Pancreas (tissue), 10 donors: ENCODE measurements at places on chromosomes 1 and 21. TPM values are rescaled to one million over a fixed set of nuclear protein-coding genes. Genes with fewer than 3 reads are reported as not detected.

GRCh38 chr1:93768380-93768863 lies 86.8 kb upstream of the BCAR3 start:
- H3K27ac ChIP-seq: no peak overlapping the region
- H3K27me3 ChIP-seq: no peaks in the 10 kb centered on the region
- peaks cover 5% of the 10 kb centered on the region for H3K4me1 ChIP-seq
- no peaks in the 10 kb centered on the region for H3K36me3 ChIP-seq
- H3K4me3 ChIP-seq: no peak overlapping the region

DNA sequence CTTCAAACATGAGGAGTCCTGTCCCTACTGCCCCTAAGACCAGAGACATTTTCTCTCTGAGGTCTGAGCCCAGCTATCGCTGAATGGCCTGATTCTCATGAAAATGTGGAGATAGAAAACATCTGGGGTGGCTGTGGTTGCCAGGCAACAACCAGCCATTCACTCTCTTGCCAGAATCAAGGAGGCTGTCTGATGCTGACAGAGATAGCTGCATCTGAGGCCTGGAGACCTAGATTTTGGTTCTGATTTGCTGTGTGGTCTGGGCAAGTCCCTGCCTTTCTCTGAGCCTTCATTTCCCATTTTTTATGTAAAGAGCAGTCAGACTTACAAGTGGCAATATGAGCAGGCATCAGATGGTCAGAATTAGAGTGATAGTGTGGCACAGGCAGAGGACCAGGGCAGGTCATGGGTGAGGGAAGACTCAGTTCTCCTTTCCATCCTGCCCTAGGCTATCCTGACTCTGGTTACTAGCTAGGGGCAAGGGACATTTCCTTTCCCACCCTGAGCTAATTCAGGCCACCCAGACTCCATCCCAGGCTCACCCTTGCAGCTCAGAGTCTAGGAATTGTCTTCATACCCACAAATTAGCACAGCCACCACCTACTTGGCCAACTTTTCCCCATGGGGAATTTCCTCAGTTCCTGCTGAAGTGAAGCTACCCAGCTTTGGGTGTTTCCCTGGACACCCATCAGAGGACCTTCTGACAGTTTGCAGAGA lies 20.0 kb upstream of the RNF19B start:
- no peak overlapping the region for H3K27ac ChIP-seq
- DNase-seq: no peak
- no peaks in the 10 kb centered on the region for H3K36me3 ChIP-seq
- H3K4me3 ChIP-seq: no peak overlapping the region
- no peaks in the 10 kb centered on the region for H3K27me3 ChIP-seq

DNA sequence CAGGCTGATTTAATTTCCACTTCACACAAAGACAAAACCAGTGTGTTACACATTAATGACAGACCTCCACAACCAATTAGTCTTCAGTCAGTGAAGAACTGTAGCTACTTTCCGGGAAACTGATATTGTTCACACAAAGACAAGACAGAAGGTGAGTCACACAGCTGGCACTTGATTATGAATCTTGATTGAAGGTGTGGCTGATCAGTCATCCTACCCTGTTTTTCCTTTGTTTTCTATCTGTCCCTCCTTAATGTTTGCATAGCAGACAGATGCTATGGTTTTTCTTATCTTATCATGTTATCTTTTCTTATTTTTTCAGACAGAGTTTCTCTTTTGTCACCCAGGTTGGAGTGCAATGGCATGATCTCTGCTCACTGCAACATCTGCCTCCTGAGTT lies 185.1 kb upstream of the GREM2 start:
- no peaks in the 10 kb centered on the region for H3K4me1 ChIP-seq

ETV3L gene
- polyA plus RNA-seq: not detected

DNA sequence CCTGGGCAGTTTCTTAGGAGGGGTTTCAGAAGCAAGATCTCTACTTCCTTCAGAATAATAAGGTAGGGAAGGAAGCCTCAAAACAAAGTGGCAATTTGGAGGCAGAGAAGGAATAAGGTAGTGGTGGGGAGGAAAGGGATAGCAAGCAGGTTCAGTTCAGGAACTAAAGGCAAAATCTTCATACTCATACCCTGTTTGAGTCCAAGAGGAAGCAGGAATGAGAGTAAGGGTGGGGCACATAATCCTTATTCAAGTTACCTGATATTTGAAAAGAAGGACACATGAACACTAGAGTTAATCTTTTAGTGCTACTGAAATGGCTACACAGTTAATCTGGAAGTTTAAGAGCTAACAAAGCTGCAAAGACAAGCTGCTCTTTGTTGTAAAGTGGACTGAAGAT lies 8.4 kb upstream of the RBM8A start:
- no peaks in the 10 kb centered on the region for H3K4me1 ChIP-seq
- no peak for DNase-seq
- H3K27me3 ChIP-seq: no peaks in the 10 kb centered on the region
- H3K4me3 ChIP-seq: no peak overlapping the region

DNA sequence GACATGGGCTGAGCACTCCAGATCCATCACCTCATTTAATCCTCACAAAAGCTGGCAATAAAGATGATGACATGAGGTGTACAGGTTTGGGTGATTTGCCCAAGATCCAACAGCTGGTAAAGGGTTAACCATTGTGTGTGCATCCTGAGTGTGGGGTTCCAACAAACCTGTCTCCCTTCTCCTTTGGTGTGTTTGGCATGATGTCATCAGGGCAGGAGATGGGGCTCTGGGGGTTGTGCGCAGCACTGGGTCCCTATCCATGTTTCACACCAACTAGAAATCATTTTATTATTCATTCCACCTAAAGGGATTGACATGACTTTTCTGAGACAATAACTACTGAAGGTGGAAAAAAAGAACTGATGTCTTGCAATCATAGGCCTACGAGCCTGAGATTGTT lies 452.5 kb downstream of the SIPA1L2 start:
- H3K27me3 ChIP-seq: no peaks in the 10 kb centered on the region
- H3K4me1 ChIP-seq: no peaks in the 10 kb centered on the region
- H3K27ac ChIP-seq: no peak overlapping the region
- no peaks in the 10 kb centered on the region for H3K36me3 ChIP-seq
- DNase-seq: no peak
- no peak overlapping the region for H3K4me3 ChIP-seq

- H3K4me3 ChIP-seq: no peak overlapping the region
- DNase-seq: no peak
- H3K27me3 ChIP-seq: no peaks in the 10 kb centered on the region
- no peaks in the 10 kb centered on the region for H3K4me1 ChIP-seq
- H3K36me3 ChIP-seq: no peaks in the 10 kb centered on the region
Measured at GRCh38 chr1:12204140-12204539, 25.7 kb upstream of the VPS13D start.

KRTAP21-2 gene
- not detected for polyA plus RNA-seq

GRCh38 chr1:111139324-111139955 lies 453 bp downstream of the DRAM2 start:
- no peaks in the 10 kb centered on the region for H3K27me3 ChIP-seq
- DNase-seq: no peak
- H3K4me3 ChIP-seq: peak overlapping the region; percentile 93
- H3K4me1 ChIP-seq: peaks cover 8% of the 10 kb centered on the region

DNA sequence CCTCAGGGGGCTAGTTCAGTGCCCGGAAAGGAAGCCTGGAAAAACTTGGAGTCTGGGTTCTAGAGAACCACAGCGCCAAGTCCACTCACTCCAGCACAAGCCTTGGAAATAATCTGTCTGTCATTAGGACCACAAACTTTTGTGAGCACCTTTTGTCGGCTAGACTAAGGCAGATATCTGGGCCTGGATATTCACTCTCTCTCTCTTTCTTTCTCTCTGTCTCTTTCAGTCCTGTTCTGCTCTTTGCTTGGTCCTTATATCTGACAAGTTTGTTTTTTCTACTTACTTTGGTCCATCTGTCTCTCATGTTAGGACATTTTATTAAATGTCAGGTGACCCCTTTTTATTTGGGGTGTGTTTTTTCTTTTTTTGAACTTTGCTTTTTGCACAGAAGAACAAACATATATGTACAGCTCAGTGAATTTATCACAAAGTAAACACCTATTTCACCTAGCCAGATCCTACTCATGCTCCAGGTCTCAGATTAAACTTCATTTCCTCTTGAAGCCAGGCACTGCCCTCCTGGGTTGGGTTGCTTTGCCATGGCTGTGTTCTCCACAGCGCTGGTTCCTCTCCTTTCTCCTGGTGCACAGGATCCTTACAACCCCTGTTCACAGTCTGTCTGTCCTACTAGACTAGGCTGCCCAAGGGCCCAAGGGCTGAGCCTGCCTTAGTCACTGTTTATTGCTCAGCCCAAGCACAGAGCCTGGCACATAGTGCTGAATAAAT lies 40.8 kb downstream of the TCEANC2 start:
- peak overlapping the region; percentile 71 for H3K27ac ChIP-seq
- DNase-seq: peak; percentile 23
- H3K4me3 ChIP-seq: no peak overlapping the region
- H3K27me3 ChIP-seq: no peaks in the 10 kb centered on the region
- H3K4me1 ChIP-seq: peaks cover 18% of the 10 kb centered on the region
- H3K36me3 ChIP-seq: no peaks in the 10 kb centered on the region

DNA sequence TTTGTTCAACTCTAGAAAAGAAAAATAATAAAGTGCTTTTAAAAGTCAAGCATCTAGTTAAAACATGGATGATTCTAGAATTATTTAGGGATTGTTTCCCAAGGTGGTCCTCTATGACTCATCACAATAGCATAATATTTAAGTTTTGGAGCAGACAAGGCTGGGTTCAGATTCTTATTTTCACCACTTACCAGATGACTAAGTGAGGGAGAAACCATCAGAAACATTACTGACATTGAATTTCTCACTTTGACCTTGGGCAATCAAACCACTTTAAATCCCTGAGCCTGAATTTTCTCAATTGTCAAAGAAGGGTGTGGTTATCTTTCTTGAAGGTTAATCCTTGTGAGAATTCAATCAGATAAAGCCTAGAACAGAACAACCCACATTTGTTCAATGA lies 102.5 kb upstream of the PTGFR start:
- no peak for DNase-seq
- no peaks in the 10 kb centered on the region for H3K4me1 ChIP-seq
- no peaks in the 10 kb centered on the region for H3K36me3 ChIP-seq
- H3K27me3 ChIP-seq: no peaks in the 10 kb centered on the region
- no peak overlapping the region for H3K27ac ChIP-seq

GRCh38 chr1:96475903-96476302 lies 245.7 kb upstream of the PTBP2 start:
- no peaks in the 10 kb centered on the region for H3K36me3 ChIP-seq
- H3K27me3 ChIP-seq: no peaks in the 10 kb centered on the region
- H3K4me1 ChIP-seq: no peaks in the 10 kb centered on the region
- DNase-seq: no peak
